Esophagus muscularis mucosa (tissue), 4 donors: ENCODE measurements at places on chromosomes 11 and 22.

- no peak for DNase-seq
Measured at GRCh38 chr11:128720522-128720985, 26.7 kb downstream of the FLI1 start.

DNA sequence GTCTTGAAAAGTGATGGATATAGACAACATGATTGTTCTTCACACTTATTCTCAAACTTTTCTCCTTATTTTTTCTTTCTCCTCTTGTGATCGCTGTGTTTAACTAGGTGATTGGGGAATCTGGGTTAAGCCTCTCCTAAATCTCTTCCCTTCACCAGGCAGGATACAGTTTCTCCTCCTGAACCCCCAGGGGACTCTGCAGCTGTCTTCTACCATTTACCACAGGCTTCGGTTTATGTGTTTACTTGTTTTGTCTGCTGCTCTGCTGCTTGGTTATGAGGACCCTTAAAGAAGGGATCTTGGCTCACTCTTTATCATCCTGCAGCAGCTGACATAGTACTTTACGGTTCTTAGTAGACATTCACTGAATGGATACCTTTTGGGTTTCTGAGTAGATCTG, 124.2 kb downstream of the NCAM1 start:
- DNase-seq = no peak

GRCh38 chr22:33564683-33565082, 355.6 kb downstream of the LARGE1 start:
- no peak for DNase-seq

GRCh38 chr11:120749395-120749794, 237.8 kb downstream of the GRIK4 start:
- DNase-seq = no peak

GRCh38 chr11:45726493-45727054, 61.2 kb upstream of the CHST1 start:
- no peak for DNase-seq

- DNase-seq = no peak
Measured at GRCh38 chr22:43867839-43868635, 5.7 kb upstream of the SULT4A1 start.

DNA sequence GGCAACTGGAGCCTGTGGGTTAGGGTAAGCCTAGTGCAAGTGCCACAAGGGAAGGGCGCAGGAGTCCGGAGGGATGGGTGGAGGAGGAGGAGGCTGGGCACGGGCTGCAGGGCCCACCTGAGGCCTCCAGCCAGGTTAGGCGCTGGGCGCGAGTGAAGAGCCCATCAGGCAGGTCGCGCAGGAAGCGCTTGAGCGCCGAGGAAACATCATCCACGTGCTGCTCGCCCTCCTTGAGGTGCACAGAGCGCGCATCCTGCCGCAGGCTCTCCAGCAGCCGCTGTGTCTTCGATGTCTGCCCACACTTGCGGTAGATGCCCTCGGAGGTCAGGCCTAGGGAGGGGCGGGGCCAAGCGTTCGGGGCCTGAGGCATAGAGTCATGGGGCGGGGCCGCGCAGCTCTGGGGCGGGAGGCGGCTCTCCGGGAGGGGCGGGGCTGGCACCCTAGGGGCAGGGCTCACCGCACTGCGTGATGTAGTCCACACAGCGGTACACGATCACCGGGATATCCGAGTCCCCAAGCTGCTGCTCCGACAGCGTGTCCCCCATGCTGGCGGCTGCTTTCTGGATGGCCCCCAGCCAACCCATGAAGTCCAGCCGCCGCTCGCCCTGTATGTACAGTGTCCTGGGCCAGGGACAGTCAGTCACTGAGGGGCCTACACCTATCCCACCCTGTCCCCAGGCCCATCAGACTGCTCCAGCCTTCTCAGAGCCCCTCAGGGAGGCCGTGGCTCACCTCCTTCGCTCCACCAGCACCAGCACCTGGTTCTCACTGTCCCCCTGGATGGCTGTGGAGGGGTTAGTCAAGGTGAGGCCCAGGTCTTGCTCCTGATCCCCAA, 22.9 kb upstream of the PDE2A start:
- DNase-seq = no peak

DNA sequence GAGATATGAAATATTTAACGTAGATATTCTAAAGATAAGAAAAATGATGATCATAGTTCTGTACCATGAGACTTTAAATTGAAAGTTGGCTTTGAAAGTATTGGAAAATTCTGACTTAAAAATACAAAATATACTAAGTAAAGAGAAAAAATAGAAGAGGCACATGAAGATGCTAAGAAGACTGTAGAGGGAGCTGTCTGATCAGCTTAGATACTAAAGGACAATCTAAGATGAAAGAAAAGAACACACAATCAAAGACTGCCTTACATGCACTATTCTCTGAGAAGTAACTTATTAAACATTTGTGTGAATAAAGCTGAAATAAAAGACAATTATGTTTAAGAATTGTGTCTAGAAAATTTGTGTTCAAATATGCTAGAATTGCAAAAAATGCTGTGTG, 55.1 kb downstream of the RBMXL2 start:
- DNase-seq = no peak

- no peak for DNase-seq
Measured at GRCh38 chr22:46935506-46936377, 173.3 kb downstream of the TBC1D22A start.

DNA sequence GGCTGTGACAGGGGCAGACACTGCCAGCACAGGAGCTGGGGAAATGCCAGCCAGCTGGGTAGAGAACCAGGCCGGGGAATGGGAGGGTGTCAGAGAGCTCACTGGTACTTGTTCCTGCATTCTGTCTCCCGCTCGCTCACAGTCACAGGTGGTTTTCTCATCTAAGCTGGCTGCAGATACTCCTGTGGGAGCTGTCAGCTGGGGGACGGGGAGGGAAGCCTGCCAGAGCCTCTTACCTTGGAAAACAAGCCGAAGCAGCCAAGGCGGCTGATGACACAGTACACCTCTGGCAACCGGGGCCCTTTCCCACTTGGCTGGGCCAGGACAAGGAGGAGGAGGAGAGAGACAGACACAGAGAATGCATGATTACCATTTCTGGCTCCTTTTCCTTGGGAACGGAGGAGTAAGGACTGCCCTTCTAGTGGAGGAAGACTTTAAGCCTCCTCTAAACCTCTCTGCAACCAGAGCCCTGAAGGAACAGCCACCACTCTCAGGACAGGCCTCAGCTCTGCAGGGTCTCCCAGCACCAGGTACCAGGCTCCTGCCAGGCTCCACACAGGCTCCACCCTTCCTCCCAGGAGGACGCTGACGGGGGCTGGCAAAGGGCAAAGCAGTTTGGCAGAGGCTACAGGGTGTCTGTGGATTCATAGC, 25.1 kb downstream of the RPL27A start:
- DNase-seq = peak; percentile 96

GRCh38 chr11:123694551-123694950, 40.1 kb upstream of the SCN3B start:
- no peak for DNase-seq

- no peak for DNase-seq
Measured at GRCh38 chr11:35030716-35031213, 108.2 kb upstream of the CD44 start.

DNA sequence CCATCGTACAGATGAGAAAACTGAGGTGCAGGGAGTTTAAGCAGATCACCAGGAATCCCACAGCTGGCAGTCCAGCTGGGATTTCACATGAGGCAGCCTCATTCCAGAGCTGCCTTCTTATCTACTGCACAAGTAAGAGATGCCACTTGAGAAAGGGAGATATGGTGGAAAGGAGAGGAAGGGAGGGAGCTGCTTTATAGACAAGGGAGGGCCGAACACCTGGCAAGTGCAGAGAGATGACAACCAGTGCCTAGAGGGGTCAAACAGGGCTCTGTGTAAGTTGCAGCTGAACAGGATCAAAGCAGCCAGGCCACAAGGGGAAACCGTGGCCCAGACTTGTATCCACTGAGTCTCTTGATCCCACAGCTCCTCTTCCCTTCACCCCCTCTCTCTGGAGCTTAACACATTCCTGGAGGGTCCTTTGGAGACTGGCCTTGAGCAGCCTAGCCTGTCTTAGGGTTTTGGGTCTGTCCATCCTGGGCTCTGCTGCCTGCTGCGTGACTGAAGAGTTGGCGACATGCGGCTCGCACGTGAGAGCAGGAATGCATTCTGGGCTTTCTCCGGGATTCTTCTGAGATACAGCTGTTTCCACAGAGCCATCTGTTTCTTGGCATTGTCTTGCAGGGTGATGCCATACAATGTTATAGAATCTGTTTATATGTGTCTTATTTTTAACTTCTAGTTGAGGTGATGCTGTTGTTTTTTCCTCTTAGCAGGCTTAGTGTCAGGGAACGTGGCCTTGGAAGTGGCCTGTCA, 268.5 kb upstream of the SYN3 start:
- no peak for DNase-seq

GRCh38 chr11:73162196-73162740, 20.1 kb upstream of the FCHSD2 start:
- no peak for DNase-seq

GRCh38 chr11:45146072-45147016, at the start of gene PRDM11:
TSS of gene PRDM11 (plus strand) at chr11:45146639. CDS start at chr11:45181767, 35,128 bp downstream.
- no peak for DNase-seq

DNA sequence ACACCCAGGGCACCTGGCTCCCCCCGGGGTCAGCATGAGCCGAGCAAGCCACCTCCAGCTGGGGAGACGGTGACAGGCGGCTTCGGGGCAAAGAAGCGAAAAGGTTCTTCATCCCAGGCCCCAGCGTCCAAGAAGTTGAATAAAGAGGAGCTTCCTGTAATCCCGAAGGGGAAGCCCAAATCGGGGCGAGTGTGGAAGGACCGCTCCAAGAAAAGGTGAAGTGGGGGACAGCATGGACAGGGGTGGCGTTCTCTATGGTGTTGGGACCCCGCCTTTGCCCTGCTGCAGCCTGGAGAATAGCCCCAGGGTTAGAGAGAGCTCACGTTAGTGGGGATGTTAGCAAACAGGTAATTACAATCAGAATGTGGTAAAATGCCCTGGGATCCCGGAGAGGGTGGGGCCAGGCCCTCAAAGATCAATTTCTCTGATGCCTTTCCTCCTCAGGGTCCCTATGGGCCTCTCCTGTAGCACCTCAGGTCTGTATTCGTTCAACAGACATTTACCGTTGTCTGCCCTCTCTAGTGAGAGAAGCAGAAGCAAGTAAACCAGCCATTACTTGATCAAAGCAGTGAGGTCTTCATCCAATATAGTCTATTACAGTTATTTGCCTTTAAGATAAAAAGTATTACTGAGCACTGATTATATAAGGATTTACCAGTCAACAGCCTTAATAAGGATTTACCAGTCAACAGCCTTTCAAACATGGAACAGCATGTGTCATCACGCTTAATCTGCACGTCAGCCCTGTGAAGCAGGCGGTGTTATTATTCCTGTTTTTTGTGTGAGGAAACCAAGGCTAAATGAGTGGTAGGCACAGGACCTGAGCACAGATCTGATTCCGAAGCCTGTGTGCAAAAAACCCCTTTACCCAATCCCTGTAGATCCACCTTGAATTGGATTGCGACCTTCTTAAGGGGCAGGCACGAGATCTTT, 1.0 kb downstream of the CCDC86 start:
- DNase-seq = no peak

DNA sequence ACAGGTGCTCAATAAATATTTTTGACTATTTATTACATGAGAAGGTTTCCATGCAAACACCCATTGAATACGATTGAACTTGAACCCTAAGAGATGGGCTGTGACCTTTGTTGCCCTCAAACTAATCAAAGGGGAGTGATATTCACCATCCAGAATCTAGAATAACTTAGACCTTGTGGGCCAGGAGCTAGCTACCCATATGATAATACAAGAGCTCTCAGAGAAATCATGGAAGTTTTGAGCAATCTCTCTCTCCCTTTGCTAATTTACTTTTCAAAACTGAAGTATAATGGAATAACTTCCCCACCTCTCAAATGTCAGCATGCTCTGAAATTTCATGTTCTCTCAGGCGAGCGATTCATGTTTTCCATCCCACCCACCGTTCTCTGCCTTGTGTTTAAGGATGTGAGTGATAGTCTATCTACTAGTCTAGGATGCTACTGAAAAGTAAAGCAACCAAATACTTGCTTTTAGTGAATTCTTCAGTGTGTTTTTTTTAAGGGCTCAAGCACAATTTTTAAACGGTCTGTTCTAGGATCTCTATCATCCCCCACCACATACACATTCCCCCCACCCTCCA, 33.3 kb downstream of the BARX2 start:
- DNase-seq = no peak

GRCh38 chr11:57781529-57781943, 19.9 kb downstream of the CTNND1 start:
- no peak for DNase-seq

DNA sequence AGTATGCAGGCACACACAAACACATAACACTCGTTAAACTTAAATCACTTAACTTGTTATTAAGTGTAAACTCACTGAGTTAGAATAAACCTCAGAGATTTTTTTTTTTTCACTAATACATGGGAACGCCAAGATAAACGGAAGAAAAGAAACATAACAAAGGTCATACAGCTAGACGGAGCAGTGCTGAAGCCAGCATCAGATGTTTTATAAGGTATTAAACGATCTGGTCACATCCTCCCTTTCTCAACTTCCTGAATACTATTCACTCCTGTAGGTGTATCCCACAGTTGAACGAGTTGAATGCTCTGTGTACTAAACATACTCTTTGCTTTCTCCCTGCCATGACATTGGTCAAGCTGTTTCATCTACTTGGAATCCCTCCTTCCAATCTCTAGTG, 212.0 kb downstream of the SWAP70 start:
- no peak for DNase-seq

DNA sequence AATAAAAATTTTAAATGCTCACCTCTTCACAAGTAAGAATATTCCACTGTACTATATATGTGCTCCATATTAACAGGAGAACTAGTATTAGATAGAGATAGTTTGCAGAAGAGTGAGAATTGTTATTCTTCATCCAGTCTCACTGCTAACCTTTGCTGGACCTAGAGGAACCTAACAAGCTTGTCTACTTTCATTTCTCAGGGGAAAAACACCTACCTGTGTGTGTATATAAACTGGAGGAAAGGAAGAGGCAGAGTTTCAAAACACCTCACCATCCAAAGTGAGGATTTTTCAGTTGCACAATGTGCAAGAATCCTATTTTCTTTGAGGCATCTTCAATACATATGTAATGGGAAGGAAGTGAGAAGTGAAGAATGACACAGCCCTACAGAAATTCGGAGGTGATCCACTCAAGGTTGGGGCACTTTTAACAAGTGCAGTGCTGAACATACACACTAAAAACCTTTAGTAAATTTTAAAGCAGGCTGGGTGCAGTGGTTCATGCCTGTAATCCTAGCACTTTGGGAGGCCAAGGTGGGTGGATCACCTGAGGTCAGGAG, 52.4 kb downstream of the SYTL2 start:
- no peak for DNase-seq

GRCh38 chr11:26204101-26204500, 127.8 kb upstream of the ANO3 start:
- DNase-seq = no peak

- DNase-seq = no peak
Measured at GRCh38 chr11:66420671-66421476, at the start of gene NPAS4. TSS of gene NPAS4 (plus strand) at chr11:66421035. CDS start at chr11:66421180, 145 bp downstream.

DNA sequence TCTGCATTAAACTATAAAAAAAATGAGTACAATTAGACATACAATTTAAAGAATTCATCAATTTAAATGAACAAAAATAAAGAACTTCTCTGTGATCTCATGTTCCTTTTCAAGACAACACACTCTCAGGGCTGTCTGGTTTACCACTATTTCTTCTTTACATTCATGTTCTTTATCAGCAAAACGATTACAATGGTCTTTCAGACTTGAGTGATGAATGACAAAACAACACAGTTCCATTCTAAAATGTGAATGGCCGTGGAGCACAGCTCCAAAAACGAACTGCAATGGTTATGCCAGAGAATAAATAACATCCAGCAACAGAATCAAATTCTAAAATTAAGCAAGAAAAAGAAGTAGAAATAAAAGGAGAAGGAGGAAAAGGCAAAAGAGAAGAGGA, 113.1 kb downstream of the CADM1 start:
- no peak for DNase-seq
